PC-3 (cell line): ENCODE measurements at places on chromosomes 3 and 15. TPM values are rescaled to one million over a fixed set of nuclear protein-coding genes. Genes with fewer than 3 reads are reported as not detected.

The SERPINI2 gene
- not detected in 2 replicates for total RNA-seq

The BCHE gene
- 0.18 TPM in 1 of 2 replicates, not detected in the other for total RNA-seq

The LRRIQ4 gene
- 0.52 TPM in 1 of 2 replicates, not detected in the other for total RNA-seq

- DNase-seq = no peak
These were observed 80.0 kb upstream of the WNT5A start for GRCh38 chr3:55567121-55567520.

DNA sequence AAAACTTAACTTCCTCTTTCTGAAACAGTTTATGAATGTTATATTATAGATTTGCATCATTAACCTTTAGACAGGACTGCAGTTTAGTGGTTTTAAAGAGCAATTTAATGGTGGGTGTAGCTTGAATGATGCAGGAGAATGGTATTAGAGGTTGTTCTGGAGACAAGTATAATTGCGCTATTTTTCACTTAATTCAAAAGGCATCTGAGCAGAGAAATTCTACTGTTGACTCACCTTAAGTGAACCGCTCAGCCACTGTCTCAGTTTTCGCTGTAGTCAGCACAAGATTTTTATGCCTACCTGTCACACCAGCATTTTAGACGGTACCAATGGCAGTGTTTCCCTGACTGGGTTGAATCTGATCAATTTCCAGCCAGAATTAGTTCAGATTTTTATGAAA, 348.8 kb upstream of the DCBLD2 start:
- peak; percentile 75 for DNase-seq

DNA sequence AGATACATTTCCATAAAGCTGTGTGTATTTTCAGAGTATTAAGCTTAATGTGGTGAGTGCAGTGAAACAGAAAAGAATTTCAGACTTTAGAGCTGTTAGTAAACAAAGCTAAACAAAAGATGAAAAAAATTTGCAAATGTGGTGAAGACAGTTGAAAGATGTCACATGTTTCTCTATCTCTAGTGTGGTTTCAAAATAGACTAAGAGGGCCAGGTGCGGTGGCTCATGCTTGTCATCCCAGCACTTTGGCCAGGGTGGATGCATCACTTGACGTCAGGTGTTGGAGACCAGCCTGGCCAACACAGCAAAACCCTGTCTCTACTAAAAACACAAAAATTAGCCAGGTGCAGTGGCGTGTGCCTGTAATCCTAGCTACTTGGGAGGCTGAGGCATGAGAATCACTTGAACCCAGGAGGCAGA, 466.0 kb upstream of the NR2F2 start:
- no peak for DNase-seq

DNA sequence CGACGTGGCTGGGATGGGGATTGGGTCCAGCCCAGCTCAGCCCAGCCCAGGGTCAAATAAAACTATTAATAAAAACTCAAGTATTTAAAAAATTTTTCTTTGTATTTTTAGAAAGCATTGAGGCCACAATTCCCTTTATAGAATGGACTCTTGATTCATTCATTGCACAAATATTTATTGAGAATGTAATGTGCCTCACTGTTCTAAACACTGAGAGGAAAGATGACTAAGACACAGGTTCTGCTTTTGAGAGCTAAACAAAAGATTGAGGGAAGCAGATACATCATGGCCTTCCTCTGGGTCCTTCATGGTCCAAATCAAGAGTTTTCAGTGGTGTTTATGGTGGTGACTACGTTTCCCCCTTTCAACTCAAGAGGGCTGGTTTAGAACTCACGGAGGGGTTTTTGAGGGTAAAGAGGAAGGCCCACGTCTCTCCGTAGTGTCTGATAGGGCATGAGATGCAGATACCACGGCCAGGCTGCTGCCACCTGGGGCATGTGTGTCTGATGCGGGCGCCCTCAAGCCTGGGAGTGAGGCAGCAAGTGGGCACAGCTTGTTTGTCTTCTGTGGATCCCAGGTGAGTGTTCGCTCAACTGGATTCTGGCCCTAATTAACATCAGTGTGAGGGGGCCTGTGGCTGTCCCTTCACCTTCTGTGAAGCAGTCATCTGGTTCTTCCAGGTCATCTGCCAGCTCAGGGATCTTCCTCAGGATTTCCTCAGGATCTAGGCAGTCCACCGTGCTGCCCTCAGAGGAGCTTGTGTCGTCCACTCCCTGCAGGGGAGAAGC, 73.5 kb upstream of the SCN5A start:
- DNase-seq = no peak

DNA sequence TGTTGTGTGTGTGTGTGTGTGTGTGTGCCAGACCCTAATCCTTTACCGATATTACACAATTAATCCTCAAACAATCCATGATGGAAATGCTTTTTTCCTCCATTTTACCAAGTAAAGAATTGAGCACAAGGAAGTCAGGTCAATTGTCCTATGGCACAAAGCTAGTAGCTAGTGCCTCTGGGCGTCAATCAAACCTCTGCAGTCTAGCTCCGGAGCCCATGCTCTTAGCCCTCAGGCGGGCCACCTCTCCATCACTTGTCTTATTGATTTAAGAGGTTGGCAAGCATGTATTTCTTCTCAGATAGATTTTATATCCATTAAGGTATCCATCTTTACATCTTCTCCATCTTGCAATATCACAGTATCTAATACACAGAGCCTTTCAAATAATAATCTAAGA, 886.6 kb downstream of the TBL1XR1 start:
- no peak for DNase-seq
